T follicular helper cell (primary cell): ENCODE measurements at places on chromosomes 12 and 14.

DNA sequence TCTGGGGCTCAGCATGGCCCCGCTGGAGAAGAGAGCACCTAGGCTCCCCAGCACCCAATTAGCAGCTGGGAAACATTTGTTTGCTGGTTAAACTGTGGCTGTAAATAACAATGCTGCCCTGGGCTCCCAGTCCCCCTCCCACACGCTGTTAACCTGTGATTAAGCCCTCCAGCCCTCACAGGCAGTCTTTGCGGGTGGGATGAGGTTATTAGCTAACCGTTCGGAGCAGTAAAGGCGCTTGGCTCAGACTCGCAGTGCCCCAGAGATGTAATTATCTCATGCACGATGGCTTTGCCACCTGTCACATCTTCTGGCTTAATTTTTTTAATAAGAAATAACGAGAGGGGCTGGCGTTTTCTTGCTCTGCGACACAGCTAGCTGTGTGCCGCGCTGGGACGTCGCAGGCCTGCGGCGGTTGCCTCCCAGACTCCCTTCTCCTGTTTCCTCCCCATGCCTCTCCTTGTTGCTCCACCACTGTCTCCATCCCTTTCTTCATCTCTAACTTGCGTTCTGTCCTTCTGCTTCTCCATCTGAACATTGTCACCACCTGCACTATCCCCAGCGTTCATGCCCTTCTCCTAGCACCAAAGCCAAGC is 239.2 kb upstream of the FKBP4 start:
- DNase-seq: no peak

DNA sequence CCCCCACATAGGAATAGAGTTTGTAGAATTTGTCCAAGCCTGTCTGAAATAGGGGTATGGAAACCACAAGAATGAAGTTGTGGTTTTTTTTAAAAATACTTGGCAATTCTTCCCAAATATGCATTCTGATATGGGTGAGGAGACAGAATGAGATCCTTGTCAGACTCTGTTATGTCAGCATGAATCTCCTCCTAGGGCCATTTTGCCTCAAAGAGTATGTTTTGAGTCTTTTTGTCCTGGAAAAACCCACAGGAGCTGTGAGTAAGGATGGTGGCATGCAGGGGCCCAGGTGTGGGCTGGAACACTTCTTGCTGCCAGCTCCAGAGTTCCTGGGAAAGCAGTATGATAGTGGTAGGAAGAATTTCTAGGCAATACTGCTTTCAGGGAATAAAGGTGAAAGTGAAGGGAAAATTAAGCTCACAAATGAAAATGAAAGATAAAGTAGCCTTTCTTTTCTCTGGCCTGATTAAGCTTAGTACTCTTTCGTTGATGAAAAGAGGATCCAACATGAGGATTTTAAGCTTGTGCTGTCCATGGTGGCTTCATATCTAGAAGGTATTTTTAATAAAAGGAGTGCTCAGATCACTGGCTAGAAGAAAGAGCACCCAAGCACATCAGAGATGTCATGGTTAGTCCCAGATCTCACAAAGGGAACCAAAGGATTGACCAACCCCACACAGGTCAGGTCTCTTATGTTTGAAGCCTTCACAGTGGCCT is 130.8 kb downstream of the LLPH start:
- DNase-seq: no peak

GRCh38 chr12:53229454-53229853 is 2.6 kb downstream of the RARG start:
- no peak for DNase-seq

DNA sequence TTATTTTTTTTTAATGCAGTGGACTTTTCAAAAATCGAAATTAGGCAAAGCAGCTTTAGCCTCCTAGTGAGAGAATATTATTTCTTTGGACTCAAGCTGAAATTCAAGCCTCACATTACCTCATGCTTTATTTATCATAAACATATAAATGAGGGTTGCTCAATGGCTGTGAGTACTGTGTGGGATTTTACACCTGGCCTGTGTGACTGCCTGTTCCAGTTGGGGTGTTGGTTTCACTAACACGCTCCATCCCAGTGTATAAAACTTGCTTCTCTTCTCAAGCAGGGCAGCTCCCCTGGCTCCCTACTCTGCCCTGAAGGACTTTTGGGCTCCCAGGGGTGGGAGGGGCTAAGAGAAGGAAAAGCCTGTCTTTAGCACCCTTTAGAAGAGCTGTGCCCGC is 15.0 kb downstream of the ANKLE2 start:
- no peak for DNase-seq

- no peak for DNase-seq
Measured at GRCh38 chr14:57660208-57660607, 166.6 kb upstream of the CCDC198 start.

- no peak for DNase-seq
Measured at GRCh38 chr12:70052476-70052875, 190.8 kb upstream of the CNOT2 start.
